Activated B cell treated with CpG ODN at 0.5 μM for 24 hours (primary cell): ENCODE measurements at places on chromosomes 6 and 20.

DNA sequence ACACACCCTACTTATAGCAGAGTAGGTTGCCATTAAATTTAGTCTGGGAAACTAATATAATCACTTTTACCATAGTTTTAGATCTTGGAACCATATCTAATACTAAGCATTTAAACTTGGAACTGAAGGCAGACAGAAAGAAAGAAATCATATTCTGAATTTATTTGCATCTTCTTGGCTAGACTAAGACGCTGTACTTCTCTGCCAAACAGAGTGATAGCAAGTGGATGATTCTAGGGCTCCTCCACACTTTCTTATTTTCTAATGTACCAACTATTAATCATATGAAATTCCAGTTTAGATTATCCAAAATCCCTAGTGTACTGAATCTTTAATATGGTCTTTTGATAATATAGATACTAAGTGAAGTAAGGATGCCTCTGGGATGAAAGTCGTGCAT, 277.0 kb downstream of the CENPW start:
- no peak for DNase-seq

GRCh38 chr6:116955773-116956172, 78.7 kb downstream of the RFX6 start:
- no peak for DNase-seq

DNA sequence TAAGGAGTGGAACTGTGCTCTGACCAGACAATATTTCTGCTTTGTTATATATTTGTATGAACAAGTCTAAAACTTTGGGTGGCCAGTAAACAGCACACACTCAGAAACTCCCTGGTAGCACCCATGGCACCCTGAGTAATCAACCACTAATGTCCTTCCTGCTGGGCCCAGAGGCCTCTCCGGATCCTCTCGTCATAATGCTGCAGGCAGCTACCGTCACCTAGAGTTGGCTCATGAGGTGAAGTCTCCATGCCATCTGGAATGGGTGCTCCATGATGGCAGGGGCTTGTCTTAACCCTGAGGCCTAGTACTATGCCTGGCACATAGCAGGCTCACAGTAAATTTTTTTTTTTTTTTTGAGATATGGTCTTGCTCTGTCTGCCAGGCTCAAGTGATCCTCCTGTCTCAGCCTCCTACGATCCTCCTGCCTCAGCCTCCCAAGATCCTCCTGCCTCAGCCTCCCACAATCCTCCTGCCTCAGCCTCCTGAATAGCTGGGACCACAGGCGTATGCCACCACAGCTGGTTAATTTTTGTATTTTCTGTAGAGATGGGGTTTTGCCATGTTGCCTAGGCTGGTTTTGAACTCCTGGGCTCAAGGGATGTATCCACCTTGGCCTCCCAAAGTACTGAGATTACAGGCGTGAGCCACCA, 3.0 kb upstream of the SDCBP2 start:
- no peak for DNase-seq

DNA sequence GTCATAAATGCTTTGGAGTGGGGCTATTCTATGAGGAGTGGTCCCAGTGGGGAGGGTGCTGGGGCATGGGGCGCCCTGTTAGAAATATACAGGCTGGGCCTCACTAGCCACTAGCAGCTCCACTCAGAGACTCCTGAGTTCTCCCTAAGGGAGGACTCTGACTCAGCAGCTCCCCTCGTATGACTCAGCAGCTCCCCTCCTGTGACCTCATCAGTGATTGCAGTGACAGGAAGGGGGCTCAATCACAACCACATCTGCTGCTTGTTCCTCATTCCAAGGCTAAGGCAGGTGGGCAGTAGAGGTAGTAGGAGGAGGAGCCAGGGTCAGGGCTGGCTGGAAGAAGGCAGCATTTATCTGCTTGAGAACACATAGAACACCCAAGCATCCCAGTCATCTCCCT, 73.7 kb downstream of the PRND start:
- DNase-seq: no peak

DNA sequence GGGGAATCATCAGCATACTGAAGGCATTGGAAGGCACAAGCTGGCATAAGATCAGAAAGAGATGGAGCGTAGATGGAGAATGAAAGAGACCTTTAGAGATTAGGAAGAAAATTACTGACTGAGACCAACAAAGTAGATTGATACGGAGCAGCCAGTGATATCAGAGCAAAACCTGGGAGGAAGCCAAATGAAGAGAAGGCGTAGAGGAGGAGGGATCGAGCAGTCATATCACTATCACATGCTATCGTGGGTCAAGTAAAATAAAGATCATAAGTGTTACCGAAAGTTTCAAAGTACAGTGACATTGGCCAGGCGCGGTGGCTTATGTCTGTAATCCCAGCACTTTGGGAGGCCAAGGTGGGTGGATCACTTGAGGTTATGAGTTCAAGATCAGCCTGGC, 53.6 kb upstream of the FANCE start:
- no peak for DNase-seq

DNA sequence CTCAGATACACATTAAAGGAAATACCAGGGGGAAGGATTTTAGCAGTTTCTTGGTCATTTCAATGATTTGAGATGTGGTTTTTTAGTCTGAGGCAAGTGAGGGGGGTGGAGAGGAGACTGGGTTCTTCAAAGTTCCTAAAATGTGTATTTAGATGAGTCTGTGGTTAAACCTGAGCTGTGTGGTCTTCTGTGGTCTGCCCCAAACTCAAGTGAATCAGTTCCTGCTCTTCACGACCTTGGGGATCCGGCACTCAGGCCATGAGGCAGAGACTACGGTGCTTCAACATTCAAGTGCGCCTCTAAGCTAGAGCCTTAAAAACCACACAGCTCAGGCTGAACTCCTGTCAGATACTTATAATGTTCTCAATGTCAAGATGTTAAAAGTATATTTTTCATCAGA, 406.7 kb downstream of the LMBRD1 start:
- DNase-seq: no peak

DNA sequence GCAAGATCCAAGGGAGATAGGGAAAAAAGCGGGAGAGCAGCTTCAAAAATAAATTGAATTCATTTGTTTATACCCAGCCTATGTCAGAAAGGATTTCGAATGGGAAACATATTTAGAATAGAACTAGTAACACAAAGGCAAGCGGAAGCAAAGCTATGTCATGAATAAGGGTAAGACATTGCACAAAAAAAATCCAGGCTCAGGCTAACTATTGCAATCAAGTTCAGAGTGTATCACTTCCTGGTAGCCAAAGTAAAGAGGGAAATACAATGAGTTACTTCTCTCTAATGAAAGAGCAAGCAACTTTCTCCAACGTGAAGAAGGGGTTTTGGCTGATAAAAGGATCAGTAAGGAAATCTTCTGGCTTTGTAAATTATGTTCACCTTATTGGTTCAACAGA, 212.8 kb downstream of the ZMYND8 start:
- no peak for DNase-seq

DNA sequence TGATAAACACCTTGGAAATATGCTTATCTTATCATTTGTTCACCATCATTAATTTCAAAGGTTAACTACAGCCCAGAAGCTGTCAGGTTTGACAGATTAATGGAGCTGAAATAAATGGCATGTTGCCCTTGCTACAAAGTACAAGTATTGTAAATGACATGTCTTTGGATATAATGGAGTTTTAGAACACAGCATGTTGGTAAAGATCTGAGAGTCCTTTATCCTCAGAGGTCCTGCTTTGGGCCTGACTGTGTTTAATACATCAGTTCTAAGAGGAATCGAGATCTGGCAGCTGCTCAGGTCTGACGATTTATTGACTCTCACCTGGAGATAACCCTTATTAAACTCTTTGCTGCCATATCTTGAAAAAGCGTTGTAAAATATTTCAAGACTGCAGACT, 222.7 kb upstream of the OPRM1 start:
- DNase-seq: no peak

GRCh38 chr6:145929037-145929633, 35.0 kb downstream of the SHPRH start:
- DNase-seq: no peak

GRCh38 chr20:34201531-34201930, 39.7 kb upstream of the ASIP start:
- DNase-seq: no peak

DNA sequence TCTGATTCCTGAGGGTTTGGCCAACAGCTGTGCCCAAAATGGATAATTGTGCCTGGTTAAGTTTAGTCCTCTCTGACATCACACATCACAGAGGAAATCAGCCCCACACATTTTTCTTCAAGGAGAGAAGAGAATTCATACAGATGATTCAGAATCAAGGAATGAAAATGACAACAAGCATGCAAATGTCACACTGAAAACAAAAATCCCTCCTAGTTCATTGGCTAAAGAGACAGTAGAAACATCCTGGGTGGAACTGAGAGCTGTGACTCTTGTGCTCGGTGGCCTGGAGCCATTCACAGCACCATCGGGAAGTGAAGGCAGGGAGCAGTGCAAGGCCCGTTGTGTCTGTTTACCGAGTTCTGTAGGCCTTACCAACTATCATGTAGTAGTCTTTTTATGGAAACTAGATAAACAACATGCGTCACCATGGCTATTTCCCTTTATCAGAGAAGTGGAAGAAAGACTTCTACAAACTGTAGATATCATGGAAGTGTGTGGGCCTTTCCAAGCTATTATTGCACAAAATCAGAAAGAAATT, 81.7 kb upstream of the TENT5A start:
- DNase-seq: no peak

- no peak for DNase-seq
Measured at GRCh38 chr6:157711060-157711459, 112.0 kb upstream of the SNX9 start.

DNA sequence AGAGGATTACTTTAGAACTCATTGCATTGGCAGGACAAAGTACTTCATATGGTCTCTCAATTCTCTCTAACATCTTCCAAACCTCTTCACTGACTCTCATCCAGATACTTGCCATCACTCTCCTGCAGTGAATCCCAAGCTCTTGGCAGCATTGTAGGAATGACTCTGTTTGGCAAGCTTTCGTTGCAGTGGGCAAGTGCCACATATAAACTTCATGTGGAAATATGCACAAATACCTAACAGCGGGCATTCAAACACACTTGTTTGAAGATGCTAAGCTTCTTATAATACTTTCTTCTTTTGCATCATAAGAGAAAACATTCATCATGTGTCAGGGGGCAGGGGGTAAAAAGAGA, 86.2 kb upstream of the F13A1 start:
- no peak for DNase-seq

- no peak for DNase-seq
Measured at GRCh38 chr20:57526087-57526884, 1.3 kb upstream of the CTCFL start.

DNA sequence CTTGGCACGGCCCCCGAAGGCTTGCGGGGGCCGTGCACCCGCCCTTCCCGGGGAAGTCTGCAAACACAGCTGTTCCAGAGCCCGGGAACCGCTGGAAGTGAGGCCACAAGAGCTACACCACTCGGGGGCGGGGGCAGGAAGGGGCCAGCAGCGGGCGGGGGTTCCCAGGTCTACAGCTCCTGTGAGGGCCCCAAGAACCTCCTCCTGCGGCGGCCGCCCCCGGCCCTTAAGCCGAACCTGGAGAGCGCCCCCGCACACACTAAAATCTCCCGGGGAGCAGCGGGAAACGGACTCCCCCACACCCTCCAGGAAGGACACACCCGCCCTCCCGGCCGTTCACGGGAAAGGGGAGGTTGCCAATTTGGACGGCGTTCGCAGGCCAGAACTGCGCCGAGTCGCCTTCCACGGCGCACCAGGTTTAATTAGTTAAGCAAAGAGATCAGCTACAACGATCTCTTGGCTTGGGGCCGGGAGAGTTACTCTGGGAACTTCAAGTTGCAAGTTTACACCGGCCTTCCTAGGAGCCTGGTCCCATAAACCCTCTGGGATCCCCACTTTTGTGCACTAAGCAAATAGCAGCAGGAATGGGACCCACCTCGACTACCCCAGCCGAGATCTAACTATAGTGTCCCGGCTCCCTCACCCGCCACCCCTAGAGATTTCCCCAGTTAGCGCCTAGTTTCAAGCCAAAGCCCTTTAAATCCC, 1.7 kb downstream of the JAG1 start:
- no peak for DNase-seq

- no peak for DNase-seq
Measured at GRCh38 chr6:160412993-160413392, 64.8 kb downstream of the SLC22A3 start.

DNA sequence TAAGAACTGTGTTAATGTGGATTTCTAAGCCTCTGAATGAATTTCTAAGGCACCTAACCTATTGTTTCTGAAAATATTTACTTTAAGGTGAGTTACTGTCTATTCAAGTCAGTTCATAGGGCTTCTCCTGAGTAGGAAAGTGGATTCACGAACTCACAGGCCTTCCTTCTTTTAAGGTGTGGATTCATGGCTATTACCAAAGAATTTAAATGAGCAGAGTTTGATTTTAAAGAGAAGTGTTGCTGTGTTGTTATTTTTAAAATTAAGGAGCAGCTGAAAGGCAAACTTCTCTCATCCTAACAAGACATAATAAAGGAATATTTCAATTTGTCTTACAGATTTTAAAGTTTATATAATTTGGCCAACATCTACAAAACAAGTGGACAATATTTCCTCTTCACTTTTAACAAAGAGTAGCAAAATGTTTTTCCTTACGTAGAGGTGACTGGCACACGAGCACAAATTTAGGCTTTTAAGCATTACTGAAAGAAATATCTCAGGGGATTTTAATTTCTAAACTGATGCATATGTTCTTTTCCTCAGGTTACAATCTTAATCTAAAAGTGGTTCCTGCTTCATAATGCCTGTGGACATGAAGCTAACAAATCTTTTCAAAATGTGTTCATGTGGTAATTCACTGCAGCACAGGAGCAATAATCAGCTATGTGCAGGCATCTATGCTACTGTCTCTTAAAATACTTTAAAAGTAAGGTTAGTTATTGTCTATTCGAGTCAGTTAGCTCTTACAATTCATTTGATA, 602 bp upstream of the TSPYL4 start:
- DNase-seq: no peak

- no peak for DNase-seq
Measured at GRCh38 chr20:35462351-35462750, 7.0 kb downstream of the CEP250 start.

- no peak for DNase-seq
Measured at GRCh38 chr6:35086636-35087360, 54.3 kb downstream of the TCP11 start.

DNA sequence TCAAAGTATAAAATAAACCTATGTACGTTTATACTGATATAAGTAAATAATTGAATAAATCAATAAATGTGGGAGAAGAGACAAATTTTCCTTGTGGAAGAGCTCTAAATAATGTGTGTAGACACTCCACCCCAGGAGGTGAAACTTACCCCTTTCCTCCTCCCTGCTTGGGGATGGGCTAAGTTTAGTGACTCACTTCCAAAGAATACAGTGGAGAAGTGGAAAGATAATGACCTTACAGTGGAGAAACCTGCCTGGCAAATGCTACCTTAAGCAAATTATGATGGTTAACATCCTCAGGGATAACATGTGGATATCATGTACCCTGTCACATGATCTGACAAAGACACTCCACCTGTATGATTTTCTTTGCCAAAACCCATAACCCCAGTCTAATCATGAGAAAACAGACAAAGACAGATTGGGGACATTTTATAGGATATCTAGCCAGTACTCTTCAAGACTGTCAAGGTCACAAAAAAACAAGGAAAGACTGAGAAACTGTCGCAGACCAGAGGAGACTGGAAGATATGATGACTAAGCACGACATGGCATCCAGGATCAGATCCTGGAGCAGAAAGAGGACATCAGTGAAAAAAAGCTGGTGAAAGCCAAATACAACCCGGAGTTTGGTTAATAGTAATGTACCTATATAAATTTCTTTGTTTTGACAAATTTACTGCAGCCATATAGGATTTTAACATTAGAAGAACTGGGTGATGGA, 195.5 kb upstream of the PRDM1 start:
- no peak for DNase-seq
